ENCODE measurements at places on chromosomes 7 and 10. TPM values are rescaled to one million over a fixed set of nuclear protein-coding genes. Genes with fewer than 3 reads are reported as not detected.

PGAM2 gene
- total RNA-seq: 0.99 TPM

- no peak for DNase-seq
Observed at GRCh38 chr7:75808106-75808505, 5.5 kb downstream of the CCL24 start.

UPK3B gene
- 49.5 TPM for total RNA-seq

DNA sequence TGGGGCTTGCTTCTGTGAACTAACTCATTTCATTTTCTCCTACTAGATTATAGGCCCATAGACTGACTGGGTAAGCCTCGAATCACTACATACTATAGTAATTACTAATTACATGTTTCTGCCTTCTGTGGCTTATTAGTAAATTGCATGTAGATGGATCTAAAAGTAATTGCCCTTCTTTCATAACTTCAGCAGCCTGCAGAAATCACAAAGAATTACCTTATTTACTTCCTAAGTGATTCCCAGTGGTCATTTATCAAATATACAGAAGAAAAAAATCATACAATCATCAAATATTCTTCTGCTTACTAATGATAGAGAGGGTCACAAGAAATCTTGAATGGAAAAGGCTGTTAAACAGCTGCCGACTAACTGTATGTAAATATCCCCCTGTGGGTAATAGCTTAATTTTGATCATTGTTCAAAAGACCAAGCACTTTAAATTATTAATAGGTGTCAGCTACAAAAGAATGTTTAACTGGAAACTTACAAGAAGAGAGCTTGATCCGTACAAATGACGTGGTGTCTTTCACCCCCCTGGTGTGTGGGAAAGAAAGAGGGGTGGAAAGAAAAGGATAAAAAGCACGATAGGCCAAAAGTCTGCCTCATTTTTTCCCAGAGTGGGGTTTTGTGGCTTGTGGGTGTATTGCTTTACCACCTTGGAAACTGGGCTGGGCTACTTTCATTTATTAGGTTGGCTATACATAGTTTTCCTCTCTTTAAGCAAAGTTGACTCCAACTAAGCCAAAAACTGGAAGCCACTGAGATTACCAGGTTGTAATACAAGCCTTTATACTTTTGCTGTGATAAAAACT lies 361.8 kb upstream of the ZMIZ1 start:
- no peak for DNase-seq

DNA sequence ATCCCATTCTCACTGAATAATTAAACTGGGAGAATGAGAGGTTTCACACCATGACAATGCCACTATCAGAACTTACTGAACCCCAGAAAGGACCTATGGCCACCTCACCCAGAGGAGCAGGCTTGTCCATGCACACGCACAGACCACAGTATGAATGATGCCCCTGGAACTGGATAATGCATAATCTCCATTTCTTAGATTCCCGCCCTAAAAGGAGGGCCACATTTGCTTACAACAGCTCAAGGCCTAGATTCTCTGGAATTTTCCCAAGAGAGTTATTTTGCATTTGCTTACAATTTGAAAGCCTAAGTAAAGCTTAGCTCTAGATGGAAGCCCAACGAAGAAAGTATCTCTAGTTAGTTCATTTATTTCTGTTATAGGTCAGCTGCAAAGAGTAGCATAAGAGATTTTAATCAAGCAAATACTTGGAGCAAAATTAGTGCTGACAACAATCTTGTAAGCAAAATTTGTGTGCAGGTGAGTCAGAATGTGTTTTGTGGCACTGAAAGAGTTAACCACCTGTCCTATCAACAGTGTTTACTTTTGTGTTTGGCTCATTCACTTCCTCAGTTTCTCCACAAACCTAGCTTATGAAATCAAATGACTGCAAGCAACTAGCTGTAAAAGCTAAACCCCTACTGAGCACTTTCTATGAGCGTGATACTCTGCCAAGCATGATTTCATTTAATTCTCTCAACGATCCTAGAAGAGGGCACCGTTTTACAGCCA lies 32.1 kb downstream of the ELMO1 start:
- no peak for DNase-seq

- DNase-seq: no peak
Observed at GRCh38 chr7:42389697-42390096, 152.7 kb upstream of the GLI3 start.

COMTD1 gene
- total RNA-seq: 13.9 TPM

DNA sequence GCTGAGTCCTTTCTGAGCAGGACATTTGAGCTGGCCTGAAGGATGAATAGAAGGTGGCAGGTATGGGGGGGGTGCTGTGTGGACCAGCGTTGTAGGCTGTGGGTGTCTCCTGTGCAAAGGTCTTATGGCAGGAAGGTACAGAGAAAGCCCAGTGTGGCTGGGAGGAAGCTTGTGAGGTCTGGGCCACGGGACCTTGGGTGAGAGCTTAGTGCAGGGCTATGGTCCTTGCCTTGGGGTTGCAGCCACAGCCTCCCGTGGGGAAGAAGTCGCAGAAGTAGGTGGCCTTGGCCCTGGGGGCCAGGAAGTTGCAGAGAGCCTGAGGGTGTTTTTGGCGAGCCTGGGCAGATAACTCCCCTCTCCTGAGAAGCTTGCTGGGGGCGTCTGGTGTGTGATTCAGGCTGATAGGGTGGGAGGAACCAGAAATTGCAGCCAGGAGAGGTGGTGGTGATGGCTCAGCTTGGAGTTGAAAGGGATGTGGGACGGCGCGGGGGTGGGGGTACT lies 172.0 kb upstream of the TNRC18 start:
- DNase-seq: no peak
